Hindlimb muscle (tissue), 1 donor: ENCODE measurements at places on chromosomes 12 and 14. TPM values are rescaled to one million over a fixed set of nuclear protein-coding genes. Genes with fewer than 3 reads are reported as not detected.

The RACGAP1 gene
- polyA plus RNA-seq = 22.4 TPM

The OR4M1 gene
- not detected for polyA plus RNA-seq

The CLEC12A gene
- 0.56 TPM for polyA plus RNA-seq

The RNF212B gene
- polyA plus RNA-seq = 0.62 TPM

The NAP1L1 gene
- 411 TPM for polyA plus RNA-seq

The TNFAIP2 gene
- polyA plus RNA-seq = 70.0 TPM

The RD3L gene
- polyA plus RNA-seq = not detected

The IL31 gene
- polyA plus RNA-seq = not detected

The MANSC4 gene
- polyA plus RNA-seq = not detected

The RDH16 gene
- 0.57 TPM for polyA plus RNA-seq

The FAM186B gene
- polyA plus RNA-seq = 2.7 TPM

The LIN52 gene
- 11.2 TPM for polyA plus RNA-seq

The KRT78 gene
- not detected for polyA plus RNA-seq

- DNase-seq = no peak
Measured at GRCh38 chr14:77303417-77304156, 17.1 kb downstream of the POMT2 start.

DNA sequence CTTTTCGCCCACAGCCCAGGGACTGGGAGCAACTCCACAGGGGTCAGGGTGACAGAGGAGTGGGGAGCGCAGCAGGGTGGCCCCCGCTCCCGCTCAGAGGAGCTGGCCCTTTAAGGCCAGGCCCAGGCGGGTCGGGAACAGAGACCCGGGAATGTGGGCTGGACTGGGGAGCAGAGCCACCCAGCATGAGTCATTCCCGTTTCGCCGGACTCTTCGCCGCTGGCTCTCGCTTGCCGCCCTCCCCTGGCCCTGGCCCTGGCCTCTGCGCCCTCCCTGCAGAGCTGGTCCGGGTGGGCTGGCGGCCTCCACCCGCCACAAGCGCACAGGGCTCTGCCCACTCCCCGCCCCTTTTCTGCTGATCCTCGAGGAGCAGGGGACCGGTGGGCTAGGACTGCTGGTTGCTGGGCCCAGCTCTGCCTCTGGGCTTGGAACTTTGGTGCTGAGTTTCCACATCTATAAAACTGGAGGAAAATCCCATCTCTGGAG, 92.8 kb downstream of the NINJ2 start:
- peak; percentile 73 for DNase-seq

- DNase-seq = no peak
Measured at GRCh38 chr12:57095440-57095839, 6.5 kb downstream of the NAB2 start.

DNA sequence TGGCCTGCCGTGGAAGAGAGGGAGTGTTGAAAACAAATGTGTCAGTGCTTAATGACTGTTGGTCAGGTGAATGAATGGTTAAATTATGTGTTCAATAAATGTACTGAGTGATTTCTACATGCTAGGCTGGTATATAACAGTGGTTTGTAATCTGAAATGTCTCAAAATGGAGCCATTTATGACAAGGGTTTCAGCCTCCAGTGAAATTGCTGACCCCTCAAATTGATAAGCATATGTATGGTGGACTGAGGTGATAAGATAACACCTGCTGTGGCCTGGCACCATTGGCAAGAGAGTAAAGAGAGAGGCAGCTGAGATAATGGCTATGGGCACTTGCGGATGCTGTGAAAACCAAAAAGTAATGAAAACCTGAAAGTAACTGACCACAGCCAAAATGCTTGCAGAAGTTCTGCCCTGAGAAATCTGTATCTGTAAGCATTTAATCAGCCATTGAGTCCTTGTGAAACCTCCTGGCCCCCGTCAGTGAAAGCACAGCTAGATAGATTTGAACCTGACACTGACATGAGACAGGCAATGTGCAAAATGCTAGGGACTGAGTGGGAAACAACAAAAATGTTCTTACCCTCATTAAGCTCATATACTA, 1.4 kb upstream of the BCAT1 start:
- DNase-seq = no peak

- no peak for DNase-seq
Measured at GRCh38 chr12:56288705-56289387, 11.3 kb downstream of the CS start.

GRCh38 chr12:125029761-125030358, 35.4 kb upstream of the AACS start:
- DNase-seq = no peak

GRCh38 chr12:49842519-49843352, at the start of gene BCDIN3D:
Gene BCDIN3D (minus strand): TSS chr12:49843106. CDS start chr12:49843087, 19 bp downstream.
- peak; percentile 93 for DNase-seq

GRCh38 chr14:99035268-99035667, 236.7 kb downstream of the BCL11B start:
- peak; percentile 67 for DNase-seq

DNA sequence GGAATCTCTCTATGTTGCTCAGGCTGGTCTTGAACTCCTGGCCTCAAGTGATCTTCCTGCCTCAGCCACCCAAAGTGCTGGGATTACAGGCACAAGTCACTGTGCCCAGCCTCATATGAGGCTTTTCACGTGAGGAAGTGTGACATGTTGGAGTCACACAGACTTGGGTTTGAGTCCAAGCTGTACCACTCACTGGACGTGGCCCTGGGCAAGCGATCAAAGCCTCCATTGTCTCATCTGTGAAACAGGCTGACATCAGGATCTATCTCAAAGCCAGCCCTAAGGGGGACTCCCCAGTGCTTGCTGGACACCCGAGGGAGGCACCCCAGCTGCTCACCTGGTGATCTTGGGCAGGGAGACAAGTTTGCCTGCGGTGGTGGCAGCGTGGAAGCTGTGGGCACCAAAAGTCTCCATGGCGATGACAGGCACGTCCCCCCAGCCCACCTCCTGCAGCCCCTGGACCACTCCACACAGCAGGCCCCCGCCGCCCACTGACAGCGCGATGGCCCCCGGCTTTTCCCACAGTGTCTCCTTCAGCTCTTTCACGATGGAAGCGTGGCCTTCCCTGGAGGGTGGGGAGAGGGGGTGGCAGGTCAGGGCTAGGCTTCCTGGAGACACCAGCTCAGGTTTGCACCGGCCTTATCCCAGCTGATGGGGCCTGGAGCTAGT, 6.7 kb downstream of the SDS start:
- no peak for DNase-seq

DNA sequence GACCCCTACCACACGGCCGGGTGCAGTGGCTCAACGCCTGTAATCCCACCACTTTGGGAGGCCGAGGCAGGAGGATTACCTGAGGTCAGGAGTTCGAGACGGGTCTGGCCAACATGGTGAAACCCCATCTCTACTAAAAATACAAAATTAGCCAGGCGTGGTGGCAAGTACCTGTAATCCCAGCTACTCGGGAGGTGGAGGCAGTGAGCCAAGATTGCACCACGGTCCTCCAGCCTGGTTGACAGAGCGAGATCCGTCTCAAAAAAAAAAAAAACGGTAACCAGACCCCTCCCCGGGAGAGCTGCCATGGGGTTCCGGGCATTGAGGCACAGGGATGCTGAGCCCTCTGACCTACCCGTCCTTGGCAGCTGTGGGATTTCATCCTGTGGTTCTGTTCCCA, 21.8 kb downstream of the BCL7A start:
- DNase-seq = no peak

DNA sequence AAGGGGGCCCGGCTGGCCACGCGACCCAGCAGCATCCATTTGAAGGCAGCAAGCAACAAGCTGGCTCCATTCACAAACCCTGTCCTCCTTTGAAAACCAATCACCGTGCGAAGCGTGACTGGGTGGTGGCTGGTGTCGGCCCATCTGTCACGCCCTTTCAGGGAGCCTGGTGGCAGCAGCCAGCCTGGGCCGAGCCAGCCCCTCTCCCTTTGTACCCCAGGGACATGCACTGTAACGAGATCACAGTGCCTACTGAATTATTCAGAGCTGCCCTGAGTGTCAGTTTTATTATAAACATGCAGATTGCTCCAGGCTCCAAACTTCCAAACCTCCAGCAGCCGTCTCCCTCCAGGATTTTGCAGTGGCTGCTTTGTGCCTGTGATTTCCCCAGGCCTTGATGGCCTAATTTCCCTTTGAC, 22.3 kb upstream of the CTDSP2 start:
- no peak for DNase-seq

DNA sequence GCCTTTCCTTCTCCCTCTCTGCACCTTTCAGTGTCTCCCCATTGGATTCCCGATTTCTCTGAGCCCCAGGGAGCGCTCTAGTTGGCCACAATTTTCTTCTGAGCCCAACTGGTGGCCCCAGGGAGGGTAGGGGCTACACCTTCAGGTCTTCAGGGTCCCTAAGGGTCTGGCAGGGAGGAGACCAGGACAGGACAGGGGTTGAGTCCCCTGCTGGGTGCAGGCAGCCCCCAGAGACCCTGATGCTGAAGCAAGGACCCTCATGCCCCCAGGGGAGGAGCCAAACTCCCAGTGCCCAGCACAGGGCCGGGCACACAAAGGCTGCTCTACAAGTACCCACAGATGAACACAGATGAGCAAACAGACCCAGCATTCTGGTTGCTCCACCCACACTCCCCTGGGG, 12.7 kb downstream of the FOXN4 start:
- no peak for DNase-seq

- peak; percentile 7 for DNase-seq
Measured at GRCh38 chr12:57694459-57695019, 607 bp downstream of the OS9 start.

GRCh38 chr14:55571125-55571889, 8.7 kb upstream of the KTN1 start:
- DNase-seq = no peak

- no peak for DNase-seq
Measured at GRCh38 chr12:68877583-68877982, 55.4 kb downstream of the CPM start.

DNA sequence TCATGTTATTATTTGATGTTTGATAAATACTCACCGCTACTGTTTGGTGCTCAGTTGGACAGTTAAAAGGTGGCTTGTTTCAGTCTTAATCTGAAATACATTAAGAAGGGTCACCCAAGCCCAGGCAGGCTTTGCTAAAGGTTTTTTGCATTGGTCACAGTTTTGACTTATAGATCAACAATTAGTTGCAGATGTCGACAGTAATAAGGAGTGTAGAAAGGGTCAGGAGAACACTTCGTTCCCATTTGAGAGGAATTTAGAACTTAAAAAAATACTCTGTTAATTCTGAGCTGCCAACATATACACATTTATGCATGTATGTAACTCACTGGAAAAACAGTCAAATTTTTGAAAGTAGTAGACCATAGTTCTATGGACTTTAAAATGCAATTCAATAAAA, 130.3 kb downstream of the TMEM30B start:
- no peak for DNase-seq

DNA sequence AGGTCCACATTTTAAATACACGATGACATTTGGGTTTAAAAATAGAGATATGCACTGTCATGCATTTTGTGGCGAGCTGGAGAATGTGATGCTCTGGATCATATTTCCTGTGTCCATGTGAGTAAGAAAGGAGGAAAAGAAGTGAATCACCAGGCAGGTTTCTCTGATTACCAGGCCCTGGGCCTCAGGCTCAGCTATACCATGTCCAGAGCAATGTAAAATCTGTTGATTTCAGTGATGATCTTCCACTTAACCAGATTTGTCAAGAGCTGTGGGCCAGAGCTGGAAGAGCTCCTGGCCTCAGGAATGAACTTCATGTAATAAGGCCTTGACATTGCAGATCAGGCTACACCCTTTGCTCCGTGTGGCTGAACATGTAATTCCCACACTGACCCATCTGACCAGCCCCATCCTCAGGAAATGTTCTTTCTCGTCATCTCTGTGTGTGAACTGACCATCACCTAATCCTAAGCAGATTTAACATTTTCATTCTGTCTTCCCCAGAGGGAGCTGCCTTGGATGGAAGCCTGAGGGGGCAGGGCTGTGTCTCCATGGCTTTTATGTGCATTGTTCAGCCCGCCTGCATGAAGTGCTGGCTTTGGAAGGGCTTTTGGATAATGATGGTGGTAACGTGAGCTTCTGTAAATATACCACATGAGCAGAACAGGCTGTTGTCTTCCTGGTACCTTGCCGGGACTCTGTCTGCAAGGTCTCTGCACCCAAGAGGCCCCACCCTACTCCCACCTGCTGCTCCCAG, 54.5 kb downstream of the CRACR2A start:
- peak; percentile 62 for DNase-seq

- DNase-seq = no peak
Measured at GRCh38 chr14:100587763-100588411, 670 bp upstream of the BEGAIN start.

- no peak for DNase-seq
Measured at GRCh38 chr14:51518280-51518679, 133.4 kb upstream of the FRMD6 start.

DNA sequence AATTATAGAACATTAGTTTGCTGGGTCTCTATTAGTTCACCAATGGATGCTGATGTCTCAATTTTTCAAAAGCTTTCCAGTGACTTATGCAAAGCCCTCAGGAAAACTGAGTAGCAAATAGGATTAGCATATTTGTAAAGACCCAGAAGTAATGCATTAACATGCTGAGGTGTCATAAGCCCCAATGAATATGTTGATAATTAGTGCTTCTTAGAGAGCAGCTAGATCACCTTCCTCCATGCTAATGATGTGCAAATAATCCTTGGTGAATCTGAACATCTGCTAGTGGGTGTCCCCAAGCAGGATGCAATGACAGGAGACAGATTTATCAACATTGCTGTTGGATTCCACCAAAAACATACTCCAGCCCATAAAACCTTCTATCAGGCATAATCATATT, 19.0 kb downstream of the IFNG start:
- no peak for DNase-seq

GRCh38 chr14:61923348-61923747, 161.1 kb downstream of the SNAPC1 start:
- peak; percentile 22 for DNase-seq

DNA sequence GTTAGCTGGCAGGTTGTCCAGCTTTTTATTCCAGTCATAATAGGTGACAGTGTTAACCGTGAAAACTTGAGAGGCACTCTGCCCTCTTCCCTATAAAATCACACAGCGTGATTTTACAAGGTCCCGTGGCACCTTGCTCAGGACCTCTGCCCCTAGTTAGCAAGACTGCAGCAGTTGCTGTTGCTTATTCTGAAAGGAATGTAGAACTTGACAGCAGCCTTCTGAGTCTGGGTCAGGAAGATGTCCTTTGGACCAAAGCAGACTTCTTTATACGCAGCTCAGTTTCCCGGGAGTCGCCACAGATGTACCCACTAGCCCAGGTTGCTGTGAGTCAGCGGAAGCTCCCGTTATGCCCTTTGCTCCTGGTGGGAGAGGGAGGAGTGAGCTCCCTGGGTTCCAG, 13.2 kb downstream of the PRKAB1 start:
- no peak for DNase-seq
